Spinal cord (tissue), 10 donors: ENCODE measurements at places on chromosomes 12 and 14.

DNA sequence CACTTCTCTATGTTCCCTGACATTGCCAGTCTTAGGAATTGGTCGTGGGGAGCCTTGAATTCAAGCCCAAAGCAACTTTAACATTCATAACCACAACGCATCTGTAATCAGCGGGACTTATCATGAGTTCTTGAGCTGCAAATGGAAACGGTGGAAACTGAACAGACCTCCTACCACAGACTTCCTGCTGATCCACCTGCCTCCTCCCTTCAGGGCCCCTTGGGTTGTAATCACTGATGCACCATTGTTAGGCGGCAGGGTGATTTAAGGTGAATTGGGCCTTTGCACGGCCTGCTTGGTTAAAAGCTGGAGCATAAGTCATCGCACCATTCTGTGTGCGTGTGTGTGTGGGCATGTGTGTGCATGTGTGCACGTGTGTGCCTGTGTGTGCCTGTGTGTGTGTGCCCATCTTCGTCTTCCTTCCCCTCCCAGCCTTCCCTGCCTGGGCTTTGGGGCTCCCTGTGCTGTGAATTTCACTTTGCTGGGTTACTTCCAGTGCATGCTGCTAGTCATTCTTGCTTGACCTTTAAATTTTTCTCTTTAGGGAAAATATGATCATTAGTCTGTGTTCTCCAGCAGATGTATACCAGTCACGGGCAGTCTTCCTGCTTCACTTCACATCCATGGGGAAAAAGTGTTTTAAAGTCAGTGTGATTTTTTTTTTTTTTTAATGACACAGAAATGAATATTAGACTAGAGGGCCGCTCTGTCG is 29.1 kb downstream of the CHST11 start:
- no peak for DNase-seq

DNA sequence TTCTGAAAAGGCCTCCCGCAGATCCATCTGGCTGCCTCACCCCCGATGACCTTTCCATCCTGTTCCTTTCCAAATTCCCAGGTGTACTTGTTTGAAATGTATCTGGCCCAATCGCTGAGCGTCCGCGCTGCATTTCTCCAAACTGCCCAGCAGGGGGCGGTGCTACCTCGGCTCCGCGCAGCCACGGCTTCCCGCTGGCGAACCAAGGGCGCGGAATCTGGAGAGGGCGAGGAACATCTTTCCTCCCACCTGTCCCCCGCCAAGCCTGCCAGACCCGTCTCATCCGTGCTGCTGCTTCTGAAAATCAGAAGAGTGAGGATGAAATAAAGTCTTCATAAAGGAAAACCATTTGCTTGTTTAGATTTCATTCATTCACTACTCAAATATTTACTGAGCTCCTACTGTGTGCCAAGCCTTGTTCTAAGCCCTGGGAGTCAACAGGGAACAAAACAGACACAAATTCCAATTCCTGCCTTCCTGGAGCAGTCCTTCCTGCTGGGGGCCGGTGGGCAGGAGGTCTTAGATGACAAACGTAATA is 16.8 kb upstream of the MYL2 start:
- DNase-seq = peak; percentile 50

DNA sequence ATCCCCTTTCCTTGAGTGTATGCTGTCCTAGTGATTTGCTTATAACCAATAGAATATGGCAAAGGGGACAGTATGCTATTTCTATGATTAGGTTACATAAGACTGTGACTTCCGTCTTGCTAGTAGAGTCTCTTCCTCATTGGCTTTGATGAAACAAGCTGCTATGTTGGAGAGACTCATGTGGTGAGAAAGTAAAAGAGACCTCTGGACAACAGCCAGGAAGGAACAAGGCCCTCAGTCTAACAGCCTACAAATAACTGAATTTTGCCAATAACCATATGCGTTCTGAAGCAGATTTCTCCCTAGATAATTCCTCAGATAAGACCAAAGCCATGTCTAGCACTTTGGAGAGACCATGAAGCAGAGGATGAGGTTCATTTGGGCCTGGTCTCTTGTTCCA is 134.5 kb upstream of the NAV3 start:
- no peak for DNase-seq

- no peak for DNase-seq
Observed at GRCh38 chr14:77316872-77317301, 3.8 kb downstream of the POMT2 start.

DNA sequence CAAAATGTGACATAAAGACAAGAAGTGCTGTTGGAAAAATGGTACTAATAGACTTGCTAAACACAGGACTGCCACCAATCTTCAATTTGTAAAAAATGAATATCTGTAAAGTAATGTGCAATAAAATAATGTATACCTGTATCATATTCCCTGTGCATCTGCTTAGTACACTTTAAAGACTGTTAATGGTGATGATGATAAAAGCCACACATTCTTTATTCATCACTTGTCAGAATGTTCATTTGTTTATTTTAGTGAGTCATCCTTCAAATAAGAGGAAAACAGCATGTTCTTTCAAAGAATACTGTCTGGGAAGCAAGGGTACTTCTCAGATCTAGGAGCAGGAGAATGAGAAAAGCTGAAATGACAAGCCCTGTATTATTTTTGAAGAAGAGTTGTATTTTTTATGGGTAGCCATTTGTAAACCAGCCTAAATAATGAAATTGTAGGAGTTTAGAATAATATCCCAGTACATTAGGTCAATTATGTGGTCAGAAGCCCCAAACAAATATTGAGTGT is 78.3 kb upstream of the PSMA6 start:
- no peak for DNase-seq

GRCh38 chr14:96554315-96554910 is 52.2 kb downstream of the PAPOLA start:
- DNase-seq = no peak

- no peak for DNase-seq
Observed at GRCh38 chr12:29750131-29750927, 33.4 kb downstream of the TMTC1 start.

DNA sequence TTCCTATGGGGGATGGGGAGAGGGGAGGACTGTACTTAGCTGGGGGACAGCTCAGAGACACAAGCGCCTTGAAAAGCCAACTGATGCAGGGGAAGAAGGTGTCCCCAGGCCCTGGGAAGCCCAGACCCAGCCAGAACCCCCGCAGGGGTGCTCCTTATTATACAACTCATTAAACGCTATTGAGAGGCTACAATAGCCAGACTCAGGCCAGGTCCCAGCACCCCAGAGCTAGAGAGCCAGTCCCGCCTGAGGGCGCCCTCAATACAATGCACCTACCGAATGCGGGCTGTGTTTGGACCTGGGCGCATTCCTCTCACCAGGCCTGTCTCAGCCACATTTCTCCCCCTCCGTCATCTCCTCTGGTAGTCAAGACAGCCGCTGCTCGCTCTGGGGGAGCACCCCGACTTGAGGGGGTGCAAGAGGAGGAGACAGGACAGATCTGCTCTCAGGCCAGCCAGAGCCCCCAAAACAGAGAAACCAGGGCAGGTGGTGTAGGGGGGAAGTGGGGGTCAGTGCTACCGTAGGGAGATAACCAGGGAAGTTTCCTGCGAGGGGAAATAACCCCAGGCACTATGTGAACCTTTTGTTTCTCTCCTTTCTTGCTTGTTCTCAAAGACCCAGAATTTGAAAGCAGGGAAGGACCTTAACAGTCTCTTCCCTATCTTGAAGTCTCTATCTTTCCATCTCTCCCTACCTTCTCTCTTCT is 6.1 kb upstream of the ASIC1 start:
- DNase-seq = no peak

DNA sequence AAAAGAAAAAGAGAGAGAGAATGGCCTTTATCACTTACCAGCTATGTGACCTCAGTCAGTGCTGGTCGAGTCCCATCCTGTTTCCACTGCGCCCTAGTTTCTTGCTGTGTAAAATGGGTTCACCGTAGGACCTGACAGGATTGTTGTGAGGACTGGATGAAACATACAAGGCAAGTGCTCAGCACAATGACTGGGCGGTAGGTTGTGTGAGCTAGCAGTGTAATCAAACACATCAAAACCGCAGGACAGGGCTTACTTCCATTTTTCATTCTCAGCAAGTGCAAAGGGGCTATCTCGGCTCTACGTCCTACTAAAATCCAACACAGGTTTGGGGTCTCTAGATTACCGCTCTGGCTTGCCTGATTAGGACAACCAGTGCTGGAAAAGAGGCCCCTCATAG is 36.4 kb upstream of the ATXN2 start:
- no peak for DNase-seq

DNA sequence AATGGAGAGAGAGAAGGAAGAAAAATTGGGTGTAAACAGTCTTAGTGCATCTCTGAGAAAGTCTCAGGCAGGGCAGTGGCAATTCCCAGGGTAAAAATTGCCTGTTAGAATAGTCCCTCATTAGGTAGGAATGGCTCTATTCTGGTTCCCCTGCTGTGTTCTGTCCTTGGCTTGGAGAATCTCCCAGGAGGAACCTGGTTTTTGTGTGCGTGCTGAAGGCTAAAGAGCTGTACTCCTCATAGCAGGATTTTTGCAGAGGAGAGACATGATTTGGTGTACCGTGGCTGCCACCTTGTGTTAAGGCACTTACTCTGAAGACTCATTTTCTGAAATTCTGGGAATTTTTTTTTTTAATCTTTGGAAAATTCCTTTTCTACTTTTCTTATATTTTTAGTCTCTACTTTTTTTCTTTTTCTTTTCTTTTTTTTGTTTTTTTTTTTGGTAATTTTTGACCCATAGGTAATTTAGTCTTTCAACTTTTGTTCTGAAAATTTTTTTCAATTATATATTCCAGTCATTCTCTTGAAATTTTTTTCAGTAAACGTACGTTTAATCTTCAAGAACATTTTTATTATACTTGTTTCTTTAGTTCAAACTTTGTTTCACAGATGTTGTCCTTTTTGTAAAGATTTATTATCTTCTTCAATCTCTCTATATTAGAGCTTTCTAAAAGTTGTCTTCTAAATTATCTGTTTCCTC is 63.8 kb downstream of the FBXO33 start:
- DNase-seq = peak; percentile 87

- DNase-seq = no peak
Observed at GRCh38 chr12:44827832-44828438, 48.2 kb downstream of the NELL2 start.

GRCh38 chr12:100798286-100799160 is 3.9 kb downstream of the ANO4 start:
- DNase-seq = no peak

DNA sequence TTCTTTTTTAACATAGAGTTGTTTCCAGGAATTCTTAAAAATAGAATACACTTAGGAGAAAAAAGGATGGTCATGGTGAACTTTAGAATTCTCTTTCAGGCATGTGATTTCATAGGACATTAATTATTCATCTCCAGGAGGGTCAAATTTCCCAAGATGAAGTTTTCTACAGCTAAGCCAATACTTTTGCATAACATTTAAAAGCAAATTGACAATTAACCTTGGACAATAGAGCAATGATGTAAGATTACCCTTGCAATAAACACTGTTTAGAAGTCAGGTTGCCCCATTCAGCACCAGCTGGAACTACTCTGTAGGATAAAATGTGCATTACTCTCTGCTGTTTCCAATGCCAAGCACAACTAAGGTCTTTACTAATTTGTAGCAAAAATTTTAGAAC is 49.5 kb downstream of the SIX1 start:
- DNase-seq = no peak

GRCh38 chr12:121708313-121709063 is 4.1 kb upstream of the TMEM120B start:
- DNase-seq = no peak

DNA sequence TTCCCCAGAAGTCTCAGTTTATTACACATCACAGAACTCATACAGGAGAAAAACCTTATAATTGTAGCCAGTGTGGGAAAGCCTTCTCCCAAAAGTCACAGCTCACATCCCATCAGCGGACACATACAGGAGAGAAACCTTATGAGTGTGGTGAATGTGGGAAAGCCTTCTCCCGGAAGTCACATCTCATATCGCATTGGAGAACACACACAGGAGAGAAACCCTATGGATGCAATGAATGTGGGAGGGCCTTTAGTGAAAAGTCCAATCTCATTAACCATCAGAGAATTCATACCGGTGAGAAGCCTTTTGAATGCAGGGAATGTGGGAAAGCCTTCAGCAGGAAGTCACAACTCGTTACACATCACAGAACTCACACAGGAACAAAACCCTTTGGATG is 20.1 kb downstream of the ZNF84 start:
- no peak for DNase-seq

- DNase-seq = no peak
Observed at GRCh38 chr12:1845427-1845826, 25.1 kb downstream of the LRTM2 start.

- no peak for DNase-seq
Observed at GRCh38 chr12:117907108-117907689, 61.6 kb downstream of the KSR2 start.

DNA sequence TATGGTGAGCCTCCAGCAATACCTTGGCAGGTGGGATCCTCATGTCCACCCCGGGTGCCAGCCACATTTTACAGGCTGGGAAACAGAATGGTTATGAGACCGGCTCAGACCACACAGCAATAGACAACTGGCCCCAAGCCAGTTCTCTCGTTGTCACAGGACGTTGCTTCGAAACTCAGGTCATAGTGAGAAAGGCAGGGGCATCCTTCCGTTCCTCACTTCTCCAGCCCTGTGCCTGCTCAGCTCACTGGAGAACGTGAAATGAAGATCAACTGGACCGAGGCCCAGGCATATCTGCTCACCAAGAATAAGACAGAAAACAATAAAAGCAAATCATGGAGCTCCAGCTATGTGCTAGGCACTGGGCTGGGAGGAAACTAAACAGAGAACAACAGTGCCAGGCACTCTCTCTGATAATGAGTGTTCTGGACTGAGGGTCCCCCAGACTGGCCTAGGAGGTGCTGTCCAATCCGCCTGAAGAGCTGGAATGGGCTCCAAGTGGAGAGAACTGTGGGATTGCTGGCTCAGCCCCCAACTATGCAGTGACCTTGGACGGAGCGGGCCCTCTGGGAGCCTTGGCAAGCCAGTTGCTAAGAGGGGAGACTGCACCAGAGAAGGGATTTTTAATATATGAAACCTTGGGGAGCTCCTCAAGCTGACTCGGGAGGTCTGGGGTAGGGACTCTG is 18.8 kb upstream of the FAIM2 start:
- DNase-seq = no peak

DNA sequence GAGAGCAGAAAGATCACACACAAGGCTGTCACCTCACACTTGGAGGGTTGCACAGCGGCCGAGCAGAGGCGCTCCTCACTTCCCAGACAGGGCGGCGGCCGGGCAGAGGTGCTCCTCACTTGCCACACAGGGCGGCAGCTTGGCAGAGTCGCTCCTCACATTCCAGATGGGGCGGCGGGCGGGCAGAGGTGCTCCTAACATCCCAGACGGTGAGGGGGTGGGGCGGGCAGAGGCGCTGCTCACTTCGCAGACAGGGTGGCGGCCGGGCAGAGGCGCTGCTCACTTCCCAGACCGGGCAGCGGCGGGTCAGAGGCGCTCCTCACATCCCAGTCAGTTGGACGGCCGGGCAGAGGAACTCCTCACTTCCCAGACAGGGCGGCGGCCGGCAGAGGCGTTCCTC is 9.1 kb downstream of the TMBIM4 start:
- no peak for DNase-seq

GRCh38 chr12:93056971-93057535 is 128.0 kb upstream of the EEA1 start:
- DNase-seq = no peak
